Activated CD4-positive, alpha-beta T cell treated with anti-CD3 and anti-CD28 coated beads for 48 hours (primary cell): ENCODE measurements at places on chromosomes 7 and 10.

GRCh38 chr10:65306201-65306600 is 1619.6 kb upstream of the LRRTM3 start:
- no peak for DNase-seq

DNA sequence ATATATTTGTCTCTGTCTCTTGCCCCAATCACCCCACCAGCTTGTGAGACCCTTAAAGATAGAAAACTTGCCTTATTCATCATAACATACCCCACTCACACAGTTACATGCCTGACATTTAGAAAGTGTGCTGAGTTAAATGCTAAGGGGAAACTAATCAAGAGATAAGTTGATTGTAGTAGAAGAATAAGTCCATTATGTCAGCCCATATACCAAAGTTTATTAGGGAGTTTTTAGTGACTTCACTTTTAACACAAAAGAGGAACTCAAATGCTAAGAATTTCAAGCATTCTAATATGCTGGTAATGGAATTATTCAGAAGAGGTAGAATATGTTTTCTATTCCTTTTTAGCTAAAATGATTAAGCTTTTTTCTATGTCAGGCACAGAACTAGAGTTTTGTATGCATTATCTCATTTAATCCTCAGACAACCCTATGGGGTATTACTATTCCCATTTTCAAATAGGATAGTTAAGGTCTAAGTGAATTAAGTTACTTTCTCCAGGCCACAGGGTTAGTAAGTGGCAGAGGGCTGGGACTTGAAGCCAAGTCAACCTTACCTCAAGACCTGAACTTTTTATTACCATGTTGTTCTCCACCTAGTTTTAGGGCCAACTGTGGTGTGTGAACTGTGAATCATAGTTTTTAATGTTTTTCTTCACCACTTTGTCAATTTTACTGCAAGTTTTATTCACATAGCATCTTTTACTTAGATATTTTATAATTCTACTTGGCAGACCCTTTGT is 19.6 kb downstream of the ASAH2 start:
- DNase-seq: no peak

DNA sequence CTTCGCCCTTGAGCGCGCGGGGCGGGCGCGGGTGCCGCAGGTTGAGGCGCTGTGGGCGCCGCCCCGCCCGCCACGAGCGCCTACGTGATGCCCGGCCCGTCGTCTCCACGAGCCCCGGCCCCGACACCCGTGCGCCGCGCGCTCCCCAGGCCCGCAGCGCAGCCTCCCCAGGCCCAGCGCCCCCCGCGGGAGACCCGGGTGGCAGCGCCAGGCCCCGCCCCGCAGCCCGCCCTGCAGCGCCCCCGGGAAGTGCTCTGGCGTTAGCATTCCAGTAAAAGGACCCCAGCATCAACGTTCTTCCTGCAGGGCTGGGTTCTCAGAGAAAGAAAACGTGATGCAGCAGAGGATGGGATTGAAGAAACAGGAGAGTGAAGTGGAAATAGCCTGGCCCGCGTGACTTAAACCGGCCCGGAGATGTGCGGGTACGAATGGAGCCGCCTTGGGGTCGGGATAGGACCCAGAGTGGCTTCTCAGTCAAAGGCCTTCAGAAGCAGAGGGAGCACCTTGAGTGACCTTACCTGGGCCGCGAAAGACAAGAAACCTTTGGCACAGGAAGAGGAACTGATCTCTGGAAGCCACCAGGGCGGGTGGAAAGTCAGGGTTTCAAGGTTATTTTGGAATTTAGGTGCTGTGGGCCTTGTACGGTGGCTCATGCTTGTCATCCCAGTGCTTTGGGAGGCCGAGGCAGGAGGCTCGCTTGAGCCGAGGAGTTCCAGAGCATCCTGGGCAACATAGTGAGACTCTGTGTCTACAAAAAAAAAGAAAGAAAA is 1.8 kb downstream of the PFKP start:
- peak; percentile 43 for DNase-seq

DNA sequence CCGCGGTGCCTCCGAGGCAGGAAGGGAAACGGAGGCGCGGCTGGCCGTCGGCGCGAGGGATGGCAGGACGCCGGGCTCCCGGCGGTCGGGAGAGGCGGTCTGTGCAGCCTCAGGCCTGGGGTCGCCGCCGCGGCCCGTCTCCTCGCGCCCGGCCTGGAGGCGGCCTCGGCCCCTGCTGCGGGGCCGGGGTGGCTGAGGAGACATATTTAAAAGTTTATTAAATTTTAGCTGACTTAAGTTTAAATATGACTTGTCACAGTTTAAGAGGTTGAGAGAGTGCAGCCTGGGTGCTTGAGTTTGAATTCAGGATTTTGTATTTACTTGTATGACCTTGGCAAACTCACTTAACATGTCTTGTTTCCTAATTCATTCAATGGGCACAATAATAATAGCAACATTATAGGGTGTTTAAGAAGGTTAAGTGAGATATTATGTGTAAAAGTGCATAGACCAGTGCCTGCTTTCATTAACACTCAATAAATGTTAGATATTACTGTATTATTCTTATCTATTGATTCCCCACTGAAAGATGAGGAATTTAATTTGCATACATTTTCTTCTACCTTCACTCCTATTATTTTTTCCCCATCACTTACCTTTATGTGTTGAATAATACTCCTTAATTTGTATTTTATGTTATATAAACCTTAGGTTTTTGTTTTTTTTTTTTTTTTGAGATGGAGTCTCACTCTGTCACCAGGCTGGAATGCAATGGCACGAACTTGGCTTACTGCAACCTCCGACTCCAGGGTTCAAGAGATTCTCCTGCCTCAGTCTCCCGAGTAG is 718 bp downstream of the DYNC2I1 start:
- no peak for DNase-seq

- no peak for DNase-seq
These were observed 82.3 kb downstream of the ADK start for GRCh38 chr10:74233281-74233680.

GRCh38 chr7:149293338-149293737 is 31.3 kb downstream of the ZNF783 start:
- DNase-seq: no peak

DNA sequence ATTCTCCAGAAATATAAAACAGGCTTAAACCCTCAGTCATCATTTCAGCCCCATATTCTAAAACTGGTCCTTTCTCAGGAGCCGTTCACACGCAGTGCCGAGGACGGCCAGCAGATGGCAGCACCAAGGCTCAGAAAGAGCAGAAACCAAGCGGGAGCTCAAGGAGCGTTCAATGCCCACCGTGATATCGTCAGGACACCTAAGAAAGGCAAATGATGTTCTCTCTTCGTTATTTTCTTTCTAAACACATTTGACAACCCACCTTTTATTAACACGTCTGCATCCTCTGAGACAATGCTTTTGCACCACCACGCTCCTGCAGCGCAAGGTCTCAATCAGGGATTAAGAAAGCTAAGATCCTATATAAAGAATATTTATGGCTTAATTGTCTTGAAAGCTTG is 45.7 kb upstream of the RBM33 start:
- DNase-seq: peak; percentile 92
